Stimulated activated CD4-positive, alpha-beta T cell treated with anti-CD3 and anti-CD28 coated beads, TNF-alpha, amount 100 ng/mL, for 1 hour (primary cell): ENCODE measurements at places on chromosomes 3 and 15.

GRCh38 chr3:106232956-106233355 lies 364.1 kb upstream of the CBLB start:
- DNase-seq = no peak

DNA sequence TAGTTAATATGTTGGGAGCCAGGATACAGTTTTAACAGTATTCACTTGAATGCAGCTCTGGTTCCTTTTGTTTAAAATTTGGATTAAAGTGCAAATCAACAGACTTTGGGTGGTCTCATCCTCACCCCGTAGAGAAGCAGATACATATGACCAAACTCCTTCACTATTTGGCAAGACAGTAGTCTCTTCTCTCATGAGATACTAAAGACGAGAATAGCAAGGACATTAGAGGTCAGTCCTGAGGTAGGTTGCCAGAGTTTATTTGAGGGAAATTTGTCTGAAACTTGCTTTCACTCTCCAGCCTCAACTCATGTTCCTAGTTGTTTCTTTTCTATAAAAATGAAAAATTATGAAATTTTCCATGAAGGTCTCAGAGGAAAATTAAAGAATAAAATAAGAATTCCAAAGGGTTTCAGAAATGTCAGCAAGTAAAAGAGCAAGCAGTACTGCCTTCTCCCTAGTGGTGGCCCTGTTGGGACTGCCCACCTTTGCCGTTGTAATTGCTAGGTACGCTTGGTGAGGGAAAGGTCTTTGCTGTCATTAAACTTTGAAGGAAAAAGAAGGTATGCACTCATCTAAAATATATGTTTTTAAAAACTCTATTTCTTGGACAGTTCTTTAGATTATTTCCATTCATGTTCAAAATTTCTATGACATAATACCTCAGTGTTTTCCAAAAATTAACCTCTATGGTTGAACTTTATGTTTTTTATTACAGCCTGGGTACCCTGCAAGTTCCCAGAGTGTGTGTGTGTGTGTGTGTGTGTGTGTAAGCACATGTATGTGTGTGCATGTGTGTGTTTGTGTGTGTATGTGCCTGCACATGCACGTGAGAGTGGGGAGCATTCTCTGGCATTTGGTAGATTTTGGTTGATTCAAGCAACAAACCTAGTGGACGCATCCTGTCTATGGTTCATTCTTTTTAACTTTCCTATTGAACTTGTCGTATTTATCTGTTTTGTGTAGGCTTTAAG lies 111.4 kb downstream of the CMSS1 start:
- DNase-seq = no peak

DNA sequence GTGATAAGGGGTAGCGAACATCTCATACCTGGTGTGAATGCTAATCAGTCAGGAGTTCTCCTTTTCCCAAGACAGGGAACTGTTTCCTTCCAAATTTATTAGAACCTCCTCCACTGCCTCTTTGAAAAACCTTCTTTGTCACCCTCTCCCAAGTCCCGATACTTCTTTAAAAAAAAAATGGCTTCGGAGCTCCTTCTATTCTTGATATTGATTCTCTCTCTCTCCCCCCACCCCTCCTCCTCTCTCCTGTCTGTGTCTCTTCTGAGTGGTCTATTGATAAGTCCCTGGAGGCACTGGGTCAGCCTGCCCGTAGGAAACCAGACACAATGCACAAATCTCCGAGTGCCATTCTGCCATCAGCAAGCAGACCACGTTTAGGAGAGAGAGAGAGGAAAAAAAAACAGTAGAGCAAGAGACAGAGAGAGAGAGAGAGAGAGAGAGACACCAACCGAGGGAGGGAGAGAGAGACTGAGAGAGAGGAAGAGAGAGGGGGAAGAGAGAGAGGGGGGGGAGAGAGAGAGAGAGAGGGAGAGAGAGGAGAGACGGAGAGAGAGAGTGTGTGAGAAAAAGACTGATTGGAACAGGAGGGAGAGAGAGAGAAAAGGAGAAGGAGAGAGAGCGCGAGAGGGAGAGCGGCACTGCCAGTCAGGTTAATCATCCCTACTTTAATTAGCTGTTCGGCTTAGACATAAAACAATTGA lies 160.9 kb downstream of the TIGIT start:
- no peak for DNase-seq

DNA sequence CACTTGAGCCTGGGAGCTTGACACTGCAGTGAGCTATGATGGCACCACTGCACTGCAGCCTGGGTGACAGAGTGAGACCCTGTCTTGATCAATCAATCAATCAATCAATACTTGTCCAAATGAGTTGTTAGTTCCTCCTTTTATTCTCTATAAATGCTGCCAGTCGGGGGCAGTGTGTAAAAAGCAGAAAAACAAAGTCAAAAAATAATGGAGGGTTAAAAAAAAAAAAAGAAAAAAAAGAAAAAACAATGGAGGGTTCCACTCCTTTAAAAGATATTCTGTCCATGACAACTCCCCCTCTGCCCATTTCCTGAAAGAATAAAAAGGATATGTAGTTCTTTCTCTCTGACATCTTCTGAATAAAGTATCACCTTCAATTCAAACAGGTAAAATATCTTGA lies 1068.6 kb downstream of the FHIT start:
- no peak for DNase-seq

GRCh38 chr3:33287672-33288282 lies 10.5 kb downstream of the FBXL2 start:
- no peak for DNase-seq

- DNase-seq = no peak
Measured at GRCh38 chr15:63089260-63090043, 32.2 kb upstream of the LACTB start.

DNA sequence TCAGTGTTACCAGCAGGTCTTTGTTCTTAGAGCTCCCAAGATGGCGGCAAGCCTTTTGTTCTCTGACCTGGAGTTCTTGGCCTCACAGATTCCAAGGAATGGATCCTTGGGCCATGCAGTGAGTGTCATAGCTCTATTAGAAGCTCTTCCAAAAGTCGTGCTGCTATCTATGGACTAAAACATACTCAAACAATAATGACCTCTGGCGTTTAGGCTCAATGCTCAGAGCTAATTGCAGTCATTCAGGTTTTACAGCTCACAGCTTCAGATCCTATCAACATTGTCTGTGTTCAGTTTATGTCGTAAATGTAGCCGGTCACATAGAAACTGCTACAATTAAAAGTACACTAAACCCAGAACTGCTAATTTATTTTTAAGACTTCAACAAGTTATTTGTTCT lies 22.2 kb downstream of the CCRL2 start:
- DNase-seq = no peak

GRCh38 chr3:50192124-50192523 lies 714 bp downstream of the GNAT1 start:
- no peak for DNase-seq

DNA sequence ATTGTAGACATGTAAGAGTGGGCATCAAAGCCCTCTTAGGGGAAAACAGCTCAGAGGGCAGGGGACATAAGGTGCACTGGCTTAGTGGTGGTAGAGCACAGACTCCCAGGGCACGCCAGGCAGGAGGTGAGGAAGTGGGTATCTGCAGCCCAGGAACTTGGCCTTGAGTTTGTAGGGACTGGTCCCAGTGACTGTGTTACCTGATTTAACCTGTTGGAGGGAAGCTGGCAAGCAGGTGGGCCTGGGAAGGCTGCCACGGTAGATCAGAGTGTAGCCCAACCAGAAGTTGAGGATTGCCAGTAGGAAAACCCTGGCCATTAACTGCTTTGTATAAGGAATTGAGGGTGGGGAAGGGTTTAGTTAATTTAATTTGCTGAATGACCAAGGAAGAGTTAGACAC lies 417.5 kb upstream of the C2CD4B start:
- DNase-seq = no peak

GRCh38 chr3:179172546-179172945 lies 24.4 kb downstream of the PIK3CA start:
- DNase-seq = no peak

DNA sequence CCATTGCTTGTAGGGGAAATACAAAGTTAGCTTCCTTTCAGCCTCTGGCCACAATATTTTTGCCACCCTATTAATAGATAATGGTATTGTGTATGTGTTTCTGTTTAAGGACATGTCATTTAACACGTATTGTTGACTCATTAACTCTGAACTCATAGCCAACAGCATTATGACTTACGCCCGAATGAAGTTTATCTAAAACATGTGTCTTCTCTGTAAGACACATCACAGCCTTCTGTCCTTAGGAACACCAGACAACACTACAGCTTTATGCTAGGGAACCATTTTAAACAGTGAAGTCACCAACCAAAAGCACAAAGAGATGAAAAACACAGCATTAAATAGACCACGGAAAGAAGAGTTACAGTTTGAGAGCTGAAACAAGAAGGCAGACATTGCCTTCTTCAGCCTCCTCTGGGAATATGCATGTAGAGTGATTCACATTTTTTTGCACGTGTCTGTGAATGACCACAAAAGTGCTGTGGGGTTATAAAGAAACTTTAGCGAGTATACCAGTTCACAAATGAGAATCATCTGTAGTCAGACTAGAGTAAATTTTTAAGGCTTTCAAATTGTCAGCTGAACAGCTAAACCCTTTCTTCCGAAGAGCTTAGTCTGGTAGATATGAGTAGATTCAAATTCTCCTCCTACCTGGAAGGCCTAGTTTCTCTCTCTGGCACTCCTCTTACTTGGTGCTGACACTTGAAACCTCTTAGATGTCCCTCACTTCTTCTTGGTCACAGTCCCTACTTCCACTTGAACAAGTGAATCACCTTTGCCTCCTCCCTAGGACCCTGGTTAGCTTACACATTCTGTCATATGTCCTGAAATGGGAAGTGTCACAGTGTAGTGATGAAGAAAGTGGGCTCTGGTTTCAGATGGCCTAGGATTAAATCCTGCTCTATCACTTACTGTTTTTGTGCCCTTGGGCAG lies 32.2 kb downstream of the MCTP2 start:
- DNase-seq = no peak
